MG63 (cell line): ENCODE measurements at places on chromosomes 1 and 21. TPM values are rescaled to one million over a fixed set of nuclear protein-coding genes. Genes with fewer than 3 reads are reported as not detected.

DNA sequence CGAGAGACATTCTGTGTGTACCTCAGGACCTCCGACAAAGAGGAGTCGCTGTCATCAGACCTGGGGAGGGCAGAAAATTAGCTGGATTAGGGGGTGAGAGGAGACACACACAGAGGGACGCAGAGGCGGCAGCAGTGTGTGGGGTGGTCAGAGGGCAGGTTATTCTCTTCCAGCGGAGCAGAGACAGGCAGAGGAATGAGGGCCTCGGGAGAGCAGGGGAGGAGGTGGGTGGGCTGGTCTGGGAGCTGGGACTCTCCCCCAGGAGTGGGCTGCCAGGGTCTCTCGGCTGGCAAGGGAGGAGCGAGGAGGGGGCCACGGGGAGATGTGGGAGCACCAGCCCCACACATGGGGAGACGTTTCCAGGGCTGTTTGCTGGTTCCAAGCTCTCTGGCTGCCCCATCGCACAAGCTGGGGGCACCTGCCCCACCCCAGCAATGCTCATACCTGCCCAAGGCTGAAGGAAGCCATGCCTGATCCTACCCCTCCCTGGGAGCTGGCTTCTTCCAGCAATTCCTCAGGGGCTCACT lies 40.4 kb downstream of the KIF21B start:
- no peak for DNase-seq

DNA sequence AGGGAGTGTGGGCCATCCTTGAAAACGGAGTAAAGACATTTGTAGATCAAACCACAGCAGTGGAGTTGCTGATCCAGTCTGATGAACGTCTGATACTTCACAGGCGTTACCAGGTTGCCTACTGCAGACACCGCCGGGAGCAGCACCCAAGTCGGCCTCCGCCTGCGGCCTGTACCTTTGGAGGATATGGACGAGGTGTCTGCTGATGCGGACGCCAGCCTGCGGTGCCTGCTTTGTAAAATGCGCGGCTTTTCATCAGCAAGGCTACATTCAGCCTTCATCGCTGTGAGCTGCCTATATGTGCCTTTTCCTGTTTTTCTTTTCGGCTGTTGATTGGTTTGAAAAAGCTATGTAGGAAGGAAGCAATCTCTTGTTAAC lies 16.0 kb downstream of the SLX9 start:
- no peak for DNase-seq

DNA sequence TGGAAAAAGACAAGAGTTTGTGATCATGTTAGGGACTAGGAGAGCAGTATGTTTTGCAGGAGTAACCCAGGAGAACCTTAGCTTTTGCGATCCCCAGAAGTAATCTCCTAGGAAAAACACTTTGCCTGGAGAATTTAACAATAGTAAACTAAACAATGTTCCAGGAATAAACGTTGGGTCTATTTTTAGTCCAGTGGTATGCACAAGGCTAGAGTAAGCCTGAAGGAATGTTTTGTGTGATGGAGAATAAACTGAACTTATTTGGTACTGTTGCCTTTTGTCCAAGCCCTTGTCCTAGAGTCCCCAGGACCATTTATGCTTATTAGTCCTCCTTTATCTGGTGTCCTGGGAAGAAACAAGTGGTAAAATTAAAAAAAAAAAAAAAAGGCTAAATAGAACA lies 28.7 kb upstream of the RGS5 start:
- DNase-seq, result no peak

DNA sequence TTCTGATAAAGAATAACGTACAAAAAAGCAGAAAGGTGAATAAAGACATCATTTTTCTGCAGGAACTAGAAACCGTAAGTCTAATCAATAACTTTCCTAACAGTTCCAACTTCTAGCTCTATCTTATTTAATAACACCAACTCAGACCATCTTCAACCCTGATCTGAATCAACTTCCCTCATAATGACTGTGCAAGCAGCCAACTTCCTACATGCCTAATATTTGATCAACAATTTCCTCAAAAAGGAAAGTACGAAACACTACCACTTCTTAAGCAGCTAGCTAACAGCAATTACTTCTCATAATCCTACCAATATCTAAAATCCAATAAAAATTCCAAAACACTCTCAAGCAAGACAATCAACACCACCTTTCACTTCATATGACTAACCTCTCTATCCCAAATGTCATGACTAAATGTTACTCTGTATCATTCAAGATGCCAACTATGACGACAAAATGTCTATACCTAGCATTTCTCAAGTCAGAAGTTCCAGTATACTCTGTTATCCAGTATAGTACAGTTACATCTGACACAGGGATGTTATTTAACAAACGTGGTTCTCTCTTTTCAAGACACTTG lies 1.7 kb downstream of the COP1 start:
- DNase-seq, result no peak

GRCh38 chr1:91406773-91407389 lies 2.2 kb upstream of the HFM1 start:
- DNase-seq, result no peak

- DNase-seq, result no peak
These were observed 13.8 kb downstream of the VASH2 start for GRCh38 chr1:212964102-212964501.

DNA sequence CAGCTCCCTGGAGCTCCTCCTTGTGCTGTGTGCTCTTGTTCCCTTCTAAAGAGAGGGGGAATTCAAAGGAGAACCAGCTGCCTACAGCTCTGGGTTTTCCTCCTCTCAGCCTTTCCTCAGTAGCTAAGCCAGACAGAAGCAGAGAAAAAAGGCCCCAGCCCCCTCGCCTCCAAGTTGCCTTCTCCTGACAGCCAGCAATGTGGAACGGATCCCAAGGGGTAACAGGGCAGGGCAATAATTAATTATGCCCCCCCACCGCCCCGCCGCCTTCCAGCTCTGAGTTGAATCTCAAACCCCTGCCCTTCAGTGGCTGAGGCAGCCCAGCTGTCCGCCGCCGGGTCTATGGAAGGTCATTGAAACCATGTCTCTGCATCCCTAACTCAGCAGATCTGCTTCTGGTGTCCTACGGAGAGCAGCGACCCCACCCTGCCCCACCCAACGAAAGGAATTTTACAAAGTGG lies 69.0 kb upstream of the GOLT1A start:
- no peak for DNase-seq

DNA sequence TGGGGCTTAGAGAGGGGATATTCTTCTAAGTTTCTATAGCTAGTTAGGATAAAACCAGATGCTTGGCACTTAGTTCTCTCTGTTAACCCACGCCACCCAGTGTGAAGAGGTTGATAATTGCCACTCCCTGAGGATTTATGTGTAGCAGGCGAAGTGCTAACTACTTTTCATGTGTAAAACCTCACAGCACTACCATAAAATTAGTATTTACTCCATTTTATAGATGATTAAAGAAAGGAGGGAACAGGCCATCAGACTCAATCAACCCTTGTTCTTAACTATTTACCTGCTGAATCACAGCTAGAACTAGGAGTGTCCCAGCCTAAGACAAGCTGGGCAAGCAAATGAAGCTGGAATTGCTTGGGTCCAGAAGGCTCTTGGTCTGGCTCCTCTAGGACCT lies 8.9 kb downstream of the LIN28A start:
- no peak for DNase-seq

DNA sequence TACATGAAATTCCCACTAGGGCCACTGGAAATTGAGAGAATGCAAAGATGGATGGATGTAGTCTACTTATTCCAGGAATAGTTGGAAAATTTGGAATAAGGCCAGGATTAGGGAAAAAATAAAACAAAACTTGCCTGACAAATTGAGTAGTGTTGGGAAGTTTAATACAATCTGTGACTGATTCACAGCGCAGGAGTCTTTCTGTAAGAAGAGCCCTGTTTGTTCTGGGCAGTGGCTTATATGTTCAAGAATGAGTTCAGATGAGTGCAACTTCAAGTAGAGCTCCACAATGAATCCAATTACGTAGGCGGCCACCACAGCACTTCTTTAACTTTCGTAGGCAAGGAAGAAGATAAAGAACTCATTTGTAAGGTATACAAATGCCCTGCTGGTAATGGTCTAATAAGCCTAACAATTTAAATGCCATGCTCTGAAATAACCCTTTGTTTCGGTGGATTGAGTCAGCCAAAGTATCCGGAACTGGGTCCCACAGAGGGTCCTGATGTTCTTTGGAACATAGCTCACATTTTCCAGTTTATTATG lies 47.1 kb upstream of the KCNE1 start:
- DNase-seq, result no peak

GCSAML gene
- not detected in 2 replicates for total RNA-seq
